Adipose tissue (tissue), 3 donors: ENCODE measurements at places on chromosomes 4 and X. TPM values are rescaled to one million over a fixed set of nuclear protein-coding genes. Genes with fewer than 3 reads are reported as not detected.

The DCAF4L1 gene
- polyA plus RNA-seq, result 0.09 TPM

The CXCL13 gene
- polyA plus RNA-seq, result 0.81 TPM

The CT45A1 gene
- polyA plus RNA-seq, result not detected

The RAB33A gene
- 0.95 TPM for polyA plus RNA-seq

The CABS1 gene
- polyA plus RNA-seq, result not detected

The SPANXN4 gene
- not detected for polyA plus RNA-seq

The POLR2B gene
- 33.5 TPM for polyA plus RNA-seq

The HERC5 gene
- polyA plus RNA-seq, result 3.7 TPM

The MAP7D2 gene
- 0.11 TPM for polyA plus RNA-seq

The DUSP9 gene
- not detected for polyA plus RNA-seq

The TACR3 gene
- not detected for polyA plus RNA-seq

The CXCL6 gene
- 1.1 TPM for polyA plus RNA-seq

The DMP1 gene
- not detected for polyA plus RNA-seq

The ANK2 gene
- 26.1 TPM for polyA plus RNA-seq

The RBM46 gene
- 0.22 TPM for polyA plus RNA-seq

The REPS2 gene
- 15.1 TPM for polyA plus RNA-seq

The NUDT10 gene
- polyA plus RNA-seq, result 0.12 TPM

The TCP11X2 gene
- polyA plus RNA-seq, result 0.05 TPM
